Thoracic aorta (tissue), 2 donors: ENCODE measurements at places on chromosomes 11 and 22.

GRCh38 chr11:126034039-126034932, 28.4 kb downstream of the CDON start:
- no peak for DNase-seq

GRCh38 chr11:133072858-133073582, 459.3 kb downstream of the OPCML start:
- DNase-seq: no peak

- DNase-seq: no peak
These were observed 35.9 kb upstream of the SESN3 start for GRCh38 chr11:95266751-95267374.

GRCh38 chr11:24155792-24156191, 341.1 kb upstream of the LUZP2 start:
- no peak for DNase-seq

DNA sequence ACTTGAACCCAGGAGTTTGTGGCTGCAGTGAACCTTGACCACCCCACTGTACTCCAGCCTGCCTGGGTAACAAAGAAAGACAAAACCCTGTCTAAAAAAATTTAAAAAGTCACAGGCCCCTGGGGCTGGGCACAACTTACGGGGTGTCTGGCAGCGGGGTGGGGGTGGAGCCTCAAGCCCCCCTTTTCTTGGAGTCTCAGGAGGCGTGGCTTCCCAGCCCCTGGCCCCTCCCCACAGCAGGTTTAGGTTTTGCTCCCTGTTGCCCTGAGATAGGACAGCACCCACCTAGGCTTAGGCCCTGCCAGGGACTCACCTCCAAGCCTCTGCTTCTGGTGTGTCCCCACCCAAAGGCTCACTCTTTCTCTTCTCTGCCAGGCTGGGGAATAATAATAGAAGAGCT, 22.4 kb downstream of the MGAT3 start:
- no peak for DNase-seq

DNA sequence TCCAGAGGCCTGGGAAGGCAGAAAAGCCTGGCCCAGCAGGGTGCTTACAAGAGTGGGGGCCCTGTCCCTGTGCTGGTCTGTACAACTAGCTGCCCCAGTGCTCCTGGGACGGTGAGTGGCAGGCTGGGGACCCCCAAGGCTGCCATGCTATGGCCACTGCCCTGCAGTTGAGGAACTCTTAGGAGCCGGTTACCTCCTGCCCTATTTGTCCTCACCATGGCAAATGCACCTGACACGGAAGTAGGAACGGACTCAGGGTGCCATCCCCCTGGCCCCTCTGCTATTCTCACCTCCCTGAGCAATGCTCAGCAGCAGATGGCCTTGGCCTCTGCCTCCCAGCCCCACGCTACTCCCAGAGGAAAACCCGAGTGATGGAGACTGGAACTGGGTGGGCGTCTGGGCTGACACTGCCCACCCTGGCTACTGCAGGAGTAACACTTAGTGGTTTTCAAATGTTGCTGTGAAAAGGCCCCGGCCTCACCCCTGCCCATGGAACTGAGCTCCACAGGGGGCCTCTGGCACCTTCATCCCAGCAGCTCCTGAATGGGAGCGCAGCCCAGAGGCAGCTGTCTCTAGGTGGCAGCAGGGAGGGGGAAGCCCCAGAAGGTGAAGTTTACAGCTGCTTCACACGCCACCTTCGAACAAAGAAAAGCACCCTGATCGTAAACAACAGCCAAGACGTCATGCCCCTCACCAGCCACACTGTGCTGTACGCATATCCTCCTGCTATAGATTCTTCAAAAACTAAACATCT, 105.3 kb downstream of the CTTN start:
- no peak for DNase-seq
